T1000 (cell line): ENCODE measurements at places on chromosomes 2 and 18.
A peak's percentile ranks its signal among the peaks of the same experiment; 100 is the strongest.

GRCh38 chr2:230008708-230009066 is 60.0 kb downstream of the SLC16A14 start:
- no peak for DNase-seq

- no peak for DNase-seq
Measured at GRCh38 chr2:173354073-173354581, 545 bp upstream of the CDCA7 start.

DNA sequence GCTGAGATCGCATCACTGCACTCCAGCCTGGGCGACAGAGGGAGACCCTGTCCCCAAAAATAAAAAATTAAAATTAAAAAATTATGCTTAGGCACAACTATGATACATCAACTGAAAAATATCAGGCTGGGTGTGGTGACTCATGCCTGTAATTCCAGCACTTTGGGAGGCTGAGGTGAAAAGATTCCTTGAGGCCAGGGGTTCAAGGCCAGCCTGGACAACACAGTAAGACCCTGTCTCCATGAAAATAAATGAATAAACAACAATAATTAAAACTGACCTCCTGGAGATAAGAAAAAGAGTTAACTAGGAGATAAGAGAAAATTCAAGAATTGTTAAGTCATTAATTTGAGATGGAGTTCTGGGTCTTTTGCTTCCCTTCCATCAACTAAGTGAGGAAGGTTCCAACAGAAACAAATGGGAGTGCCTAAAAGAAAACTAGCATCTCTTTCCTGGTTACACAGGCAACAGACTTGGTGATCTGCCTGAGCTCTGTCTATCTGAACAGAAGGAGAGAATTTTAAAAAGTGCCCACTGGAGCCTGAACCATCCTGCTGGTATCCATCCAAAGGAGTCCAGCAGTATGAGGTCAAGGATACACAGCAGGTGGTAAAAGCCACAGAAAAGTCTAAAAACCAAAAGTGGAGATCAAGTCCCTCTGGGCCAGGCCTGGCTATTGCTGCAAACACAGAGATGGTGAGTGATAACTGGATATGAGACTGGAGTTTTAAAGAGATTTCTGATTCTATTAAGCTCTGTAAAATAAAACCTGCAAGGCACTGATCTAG is 8.8 kb downstream of the PPM1G start:
- no peak for DNase-seq

- DNase-seq: peak; percentile 10
Measured at GRCh38 chr18:13800505-13801259, 23.3 kb upstream of the MC5R start.

GRCh38 chr2:51633073-51633472 is 601.1 kb upstream of the NRXN1 start:
- DNase-seq: no peak

DNA sequence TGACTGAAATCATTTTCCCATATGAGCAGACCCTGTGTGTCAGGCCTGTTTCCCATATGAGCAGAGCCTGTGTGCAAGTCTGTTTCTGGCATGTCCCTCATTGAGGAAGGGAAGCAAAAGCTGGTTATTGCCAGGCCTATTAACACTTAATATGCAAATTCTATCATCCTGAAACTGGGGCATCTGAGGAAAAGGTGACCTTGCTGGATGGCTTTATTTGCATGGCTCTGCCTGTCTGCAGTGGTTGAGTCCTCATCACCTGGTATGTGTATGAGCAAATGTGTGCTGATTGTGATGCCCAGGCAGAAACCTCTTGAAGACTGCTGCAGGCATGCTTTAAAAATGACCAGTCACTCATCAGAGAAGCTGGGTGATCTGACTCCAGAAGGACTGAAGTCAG is 31.2 kb downstream of the EIF4E2 start:
- no peak for DNase-seq

- DNase-seq: no peak
Measured at GRCh38 chr2:237865623-237866041, 6.2 kb downstream of the RAMP1 start.

GRCh38 chr2:158809816-158810215 is 14.7 kb downstream of the DAPL1 start:
- DNase-seq: no peak

DNA sequence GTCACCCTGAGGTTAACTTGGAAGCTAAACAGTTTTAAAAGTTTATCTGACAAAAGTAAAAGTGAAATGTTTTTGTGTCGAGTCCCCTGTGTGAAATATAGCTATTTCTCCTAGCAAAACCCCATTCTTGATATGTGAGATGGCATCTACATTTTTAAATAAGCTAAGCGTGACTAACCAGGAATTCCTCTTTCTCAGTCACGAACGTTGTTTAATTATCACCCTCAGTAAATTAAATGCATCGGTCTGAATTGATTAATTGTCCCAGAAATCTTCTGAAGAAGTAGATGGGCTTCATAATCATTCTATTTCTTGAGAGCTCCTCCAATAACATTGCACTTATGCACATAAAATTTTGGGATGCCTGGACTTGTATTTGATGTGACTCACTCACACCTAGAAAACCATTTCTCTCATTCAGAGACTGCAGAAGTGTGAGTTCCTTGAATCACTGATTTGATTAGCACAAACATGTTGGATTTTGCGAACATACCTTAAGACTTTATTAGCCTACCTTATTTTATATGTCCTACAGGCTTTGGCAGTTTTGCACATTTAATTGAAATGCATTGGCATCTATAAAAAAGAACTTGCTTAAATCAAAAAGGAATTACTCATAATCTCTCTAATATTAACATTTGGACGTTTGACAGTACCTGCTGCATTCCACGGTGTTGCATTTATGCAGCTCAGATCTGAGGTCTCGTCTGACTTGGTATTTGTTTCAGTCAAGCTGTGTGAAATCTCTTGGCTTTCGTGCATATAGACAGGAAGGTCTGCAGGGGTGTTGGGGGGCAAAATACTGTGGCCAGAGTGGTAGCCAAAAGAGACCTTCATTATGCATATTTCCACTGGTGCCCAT is 475.2 kb downstream of the EPHA4 start:
- no peak for DNase-seq

- DNase-seq: no peak
Measured at GRCh38 chr2:40415391-40415790, 36.5 kb downstream of the SLC8A1 start.

DNA sequence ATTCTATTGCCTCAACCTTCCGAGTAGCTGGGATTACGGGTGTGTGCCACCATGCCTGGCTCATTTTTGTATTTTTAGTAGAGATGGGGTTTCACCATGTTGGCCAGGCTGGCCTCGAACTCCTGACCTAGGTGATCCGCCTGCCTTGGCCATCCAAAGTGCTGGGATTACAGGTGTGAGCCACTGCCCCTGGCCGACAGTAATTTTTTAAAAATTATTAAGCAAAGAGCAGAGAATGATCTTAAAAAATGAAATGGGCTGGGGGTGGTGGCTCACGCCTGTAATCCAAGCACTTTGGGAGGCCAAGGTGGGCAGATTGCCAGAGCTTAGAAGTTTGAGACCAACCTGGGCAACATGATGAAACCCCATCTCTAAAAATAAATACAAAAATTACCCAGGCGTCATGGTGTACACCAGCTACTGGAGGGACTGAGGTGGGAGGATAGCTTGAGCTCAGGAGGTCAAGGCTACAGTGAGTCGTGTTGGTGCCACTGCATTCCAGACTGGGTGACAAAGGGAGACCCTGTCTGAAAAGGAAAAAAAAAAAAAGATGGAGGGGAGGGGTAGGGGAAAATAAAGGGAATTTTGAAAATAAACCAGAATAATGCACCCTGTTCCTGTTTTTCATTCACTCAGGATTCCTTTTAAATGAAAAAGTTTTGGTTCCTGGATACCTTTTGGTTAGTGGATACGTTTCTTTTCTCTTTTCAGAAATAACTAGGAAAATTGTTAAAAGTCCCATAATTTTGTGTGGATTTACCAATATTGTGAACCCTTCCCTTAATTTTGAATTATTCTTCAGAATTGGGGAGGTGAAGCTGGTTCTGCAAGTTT is 33.9 kb downstream of the MAP4K4 start:
- no peak for DNase-seq

GRCh38 chr2:156437272-156437930 is 1.2 kb downstream of the GPD2 start:
- no peak for DNase-seq

DNA sequence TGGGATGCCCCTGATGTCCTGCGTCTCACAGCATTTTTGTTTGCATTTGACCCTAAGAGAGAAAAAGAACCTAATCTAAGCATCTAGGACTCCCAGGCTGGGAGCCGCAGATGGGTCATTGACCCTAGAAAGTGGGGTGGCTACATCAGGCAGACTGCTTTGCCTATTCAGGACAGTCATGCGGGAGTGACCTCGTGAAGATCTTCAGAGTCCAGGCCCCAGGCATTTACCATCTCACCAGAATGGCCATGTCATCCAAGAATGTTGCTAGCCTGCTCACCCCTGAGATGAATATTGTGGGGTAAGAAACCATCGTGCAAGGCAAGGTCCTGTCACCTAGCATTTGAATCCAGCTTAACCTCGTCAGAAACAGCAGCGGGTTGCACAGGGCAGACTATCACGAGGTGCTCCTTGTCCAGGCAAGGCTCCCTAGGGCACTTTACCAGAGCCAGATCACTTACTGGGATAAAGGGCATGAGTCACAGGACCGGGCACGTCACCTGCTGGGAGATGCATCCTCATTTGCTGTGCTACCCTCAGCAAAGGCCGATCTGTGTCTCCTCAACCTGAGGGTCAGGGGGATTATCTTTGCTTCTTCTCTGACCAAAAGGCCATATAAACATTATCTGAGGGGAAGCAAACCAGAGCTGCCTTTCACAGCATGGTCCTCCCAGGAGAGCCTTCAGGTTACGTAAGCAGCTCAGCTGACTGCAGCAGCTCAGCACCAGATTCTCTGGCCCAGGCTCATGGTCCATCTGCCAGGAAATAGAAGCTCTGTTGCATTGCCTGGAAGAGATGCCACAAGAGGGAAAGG is 162.3 kb downstream of the ACKR3 start:
- DNase-seq: peak; percentile 12

GRCh38 chr2:28480403-28481049 is 15.3 kb upstream of the PLB1 start:
- no peak for DNase-seq

- no peak for DNase-seq
Measured at GRCh38 chr2:10221976-10222870, 80.5 kb upstream of the HPCAL1 start.

DNA sequence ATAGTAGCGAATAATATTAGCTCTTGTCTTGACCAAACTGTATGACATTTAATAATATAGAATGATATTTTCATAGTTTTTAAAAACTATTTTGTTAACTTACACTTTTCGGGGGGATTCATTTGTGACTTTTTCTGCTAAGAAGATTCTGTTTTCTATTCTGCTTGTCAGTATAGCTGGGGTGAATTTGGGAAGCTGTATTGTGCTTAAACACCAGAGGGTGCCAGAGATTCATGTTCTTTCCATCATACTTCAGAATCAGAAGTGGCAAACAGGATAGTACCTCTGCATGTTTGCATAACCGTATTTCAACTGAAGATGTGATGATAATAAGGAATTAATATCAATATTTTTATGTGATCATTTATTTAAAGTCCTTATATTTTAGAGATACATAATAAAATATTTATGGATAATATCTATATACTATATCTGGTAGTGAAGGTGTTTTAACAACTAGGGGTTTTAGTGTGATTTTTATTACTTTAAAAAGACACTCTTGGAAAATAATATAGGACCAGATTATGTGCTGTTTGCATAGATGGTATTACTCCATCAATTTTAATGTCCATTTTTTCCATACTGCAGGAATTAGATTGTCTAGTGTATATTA is 81.0 kb downstream of the TAF4B start:
- no peak for DNase-seq

DNA sequence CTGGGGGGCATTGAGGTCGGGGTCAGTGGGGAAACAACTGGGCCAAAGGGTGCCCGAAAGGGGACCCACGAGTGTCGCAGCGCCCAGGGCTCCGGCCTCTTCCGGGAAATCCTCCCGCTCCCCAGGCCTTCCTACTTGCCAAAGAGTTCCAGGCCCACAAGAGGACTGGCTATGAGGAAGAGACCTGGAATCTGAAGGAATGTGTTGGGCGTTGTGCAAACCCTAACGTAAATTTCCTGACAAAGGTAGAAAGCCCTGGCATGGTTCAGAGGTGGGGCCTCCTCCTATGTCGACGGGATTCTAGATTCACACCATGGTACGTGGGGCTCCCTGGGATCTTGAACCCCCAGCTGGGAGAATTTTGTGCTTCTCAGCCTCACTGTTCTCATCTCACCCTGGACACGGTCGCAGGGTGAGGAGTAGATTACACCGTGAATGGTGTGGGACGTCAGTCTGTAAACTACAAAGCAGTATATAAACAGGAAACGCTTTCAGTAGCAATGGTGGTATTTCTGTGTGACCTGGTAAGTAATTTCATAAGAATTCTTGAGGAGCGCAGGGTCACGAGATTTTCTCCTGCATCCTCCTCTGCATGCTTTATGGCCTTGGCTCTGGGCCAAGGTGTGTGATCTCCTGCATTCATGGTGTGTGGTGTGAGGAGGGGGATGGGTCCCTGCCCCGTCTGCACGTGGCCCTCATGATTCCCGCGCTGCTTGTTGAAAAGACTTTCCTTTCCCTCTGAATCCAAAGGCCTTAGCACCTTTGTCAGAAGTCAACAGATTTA is 868 bp downstream of the HSBP1L1 start:
- DNase-seq: no peak

- DNase-seq: no peak
Measured at GRCh38 chr2:48691935-48692691, 63.4 kb downstream of the LHCGR start.

DNA sequence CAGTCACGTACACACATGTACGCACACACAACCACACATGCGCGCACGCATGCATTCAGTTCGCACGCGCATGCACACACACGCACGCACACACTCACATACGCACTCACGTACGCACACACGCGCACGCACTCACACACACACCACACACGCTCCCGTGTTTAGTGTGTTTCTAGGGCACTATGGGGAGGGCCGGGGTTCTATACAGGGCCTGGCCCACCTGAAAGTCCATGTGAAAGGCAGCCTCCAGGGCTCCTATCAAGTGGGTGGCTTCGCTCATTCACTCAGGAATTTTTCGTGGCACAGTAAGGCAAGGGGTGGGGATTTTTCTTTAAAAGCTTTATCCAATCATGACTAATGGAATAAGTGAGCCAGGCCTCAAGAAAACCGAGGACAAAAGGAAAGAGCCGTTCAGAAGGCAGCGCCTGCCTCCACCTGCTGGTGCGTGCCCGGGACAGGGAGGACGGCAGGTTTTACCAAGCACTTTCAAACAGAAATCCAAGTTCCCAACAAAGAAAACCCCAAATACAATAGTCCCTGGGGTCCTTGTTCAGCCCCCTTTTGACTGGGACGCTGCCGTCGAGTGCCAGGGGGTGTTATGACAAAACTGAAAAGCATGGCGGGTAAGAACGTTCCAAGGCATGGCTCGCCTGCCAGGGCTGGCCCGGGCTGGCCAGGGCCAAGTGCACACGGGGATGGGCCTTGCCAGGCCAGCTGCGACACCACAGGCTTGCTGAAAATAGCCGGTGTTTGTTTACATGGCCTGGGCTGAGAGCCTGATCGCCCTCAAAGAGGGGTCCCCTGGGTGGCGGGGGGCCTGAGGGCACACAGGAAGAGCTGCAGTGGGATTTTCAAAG is 110.0 kb downstream of the HDAC4 start:
- no peak for DNase-seq
